ENCODE measurements at places on chromosomes 11 and 22. TPM values are rescaled to one million over a fixed set of nuclear protein-coding genes. Genes with fewer than 3 reads are reported as not detected.

DNA sequence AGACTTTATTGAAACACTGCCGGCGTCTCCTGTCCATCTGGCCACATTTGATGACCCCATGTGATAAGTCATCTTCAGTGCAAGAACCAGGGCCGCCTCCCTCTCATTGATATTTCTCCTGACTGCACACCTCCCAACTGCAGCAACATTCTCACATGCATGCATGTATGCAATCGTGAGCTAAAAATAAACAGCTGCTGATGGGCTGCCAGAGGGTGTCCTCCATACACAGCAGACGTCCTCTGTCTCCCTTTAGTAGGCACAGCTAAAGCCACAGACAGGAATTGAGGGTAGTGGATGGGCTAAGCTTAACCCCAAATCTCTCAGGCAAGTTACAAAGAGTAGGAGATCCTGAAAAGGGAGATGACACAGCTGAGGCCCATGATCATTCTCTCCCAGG is 106.7 kb upstream of the HSD17B12 start:
- peaks cover 2% of the 10 kb centered on the region for H3K36me3 ChIP-seq
- DNase-seq: no peak
- H3K27me3 ChIP-seq: peaks cover 84% of the 10 kb centered on the region

- H3K27ac ChIP-seq: no peak overlapping the region
- H3K4me3 ChIP-seq: no peak overlapping the region
- DNase-seq: no peak
- H3K4me1 ChIP-seq: no peaks in the 10 kb centered on the region
Measured at GRCh38 chr11:100105982-100106358, 581.1 kb upstream of the ARHGAP42 start.

DNA sequence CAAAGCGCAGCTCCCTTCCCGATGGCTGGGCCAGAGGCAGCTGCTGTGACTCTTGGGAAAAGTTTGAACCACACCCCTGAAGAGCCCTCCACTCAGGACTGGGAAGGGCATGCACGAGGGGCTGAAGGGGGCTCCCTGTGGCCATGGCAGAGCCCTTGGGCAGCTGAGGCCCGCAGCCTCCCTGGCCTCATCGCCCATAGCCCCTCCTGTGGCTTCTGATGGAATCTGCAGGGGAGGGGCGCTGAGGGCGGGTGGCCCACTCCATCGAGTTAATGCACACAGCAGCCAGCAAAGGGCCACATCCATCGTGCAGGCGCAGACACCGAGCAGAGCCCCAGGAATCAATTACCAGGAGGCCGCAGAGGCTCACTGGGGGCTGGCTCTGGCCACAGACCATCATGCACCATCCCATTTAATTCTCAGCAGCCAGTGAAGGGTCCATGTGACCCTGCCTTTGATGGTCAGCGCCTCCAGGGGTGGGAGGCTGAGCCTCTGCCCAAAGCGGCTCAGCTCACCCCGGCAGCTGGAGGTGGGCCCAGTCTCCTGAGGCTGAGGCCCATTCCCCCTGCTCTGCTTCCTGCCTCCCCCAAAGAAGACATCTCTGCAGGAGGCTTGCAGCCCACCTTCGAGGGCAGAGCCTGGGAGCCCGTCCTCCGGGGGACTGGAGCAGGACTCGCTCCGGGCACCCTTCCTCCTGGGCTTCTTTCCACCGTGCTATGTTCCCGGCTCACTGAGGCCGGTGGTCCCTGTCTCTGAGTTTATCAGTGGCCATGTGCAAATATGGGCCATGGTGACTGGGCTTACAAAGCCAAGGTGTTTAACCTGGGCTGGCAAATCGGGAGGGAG is 1410.2 kb downstream of the BRD1 start:
- no peak overlapping the region for H3K4me3 ChIP-seq
- DNase-seq: no peak

GRCh38 chr11:59555601-59556114 is 44.3 kb downstream of the OR4D9 start:
- DNase-seq: no peak
- peaks cover 53% of the 10 kb centered on the region for H3K4me1 ChIP-seq
- peaks cover 16% of the 10 kb centered on the region for H3K27me3 ChIP-seq
- H3K36me3 ChIP-seq: peaks cover 4% of the 10 kb centered on the region
- peak overlapping the region; percentile 69 for H3K27ac ChIP-seq

- no peaks in the 10 kb centered on the region for H3K27me3 ChIP-seq
- DNase-seq: no peak
- H3K4me1 ChIP-seq: peaks cover 30% of the 10 kb centered on the region
Measured at GRCh38 chr11:73070653-73071052, 71.5 kb downstream of the FCHSD2 start.

GRCh38 chr11:57641011-57641807 is 8.5 kb downstream of the YPEL4 start:
- H3K4me3 ChIP-seq: no peak overlapping the region
- H3K27me3 ChIP-seq: peaks cover 26% of the 10 kb centered on the region
- no peak overlapping the region for H3K27ac ChIP-seq
- peaks cover 39% of the 10 kb centered on the region for H3K4me1 ChIP-seq
- H3K36me3 ChIP-seq: no peaks in the 10 kb centered on the region
- DNase-seq: peak; percentile 50

DNA sequence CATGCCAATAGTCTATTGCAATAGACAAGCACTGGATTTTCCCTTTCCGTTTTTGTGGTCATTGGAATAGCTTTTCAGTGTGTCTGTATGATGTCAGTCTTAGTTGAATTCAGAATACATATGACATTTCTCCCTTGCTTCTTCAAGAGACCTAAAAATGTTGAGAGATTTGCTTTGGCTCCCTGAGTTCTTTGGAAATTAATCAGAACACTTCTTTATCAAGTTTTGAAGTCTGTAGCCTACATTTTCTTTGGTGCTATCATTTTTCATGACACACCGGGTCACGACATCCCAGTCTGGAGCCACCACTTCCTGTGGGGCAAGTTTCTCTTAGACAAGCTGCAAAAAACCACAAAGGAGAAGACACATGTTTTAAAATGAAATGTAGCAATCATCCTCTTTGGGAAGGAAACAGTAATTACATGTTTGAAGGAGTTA is 847.1 kb downstream of the OPCML start:
- no peaks in the 10 kb centered on the region for H3K36me3 ChIP-seq
- no peak overlapping the region for H3K4me3 ChIP-seq
- peak; percentile 40 for DNase-seq

- no peak overlapping the region for H3K27ac ChIP-seq
- peak; percentile 39 for DNase-seq
- H3K4me1 ChIP-seq: peaks cover 22% of the 10 kb centered on the region
- no peaks in the 10 kb centered on the region for H3K36me3 ChIP-seq
- H3K4me3 ChIP-seq: no peak overlapping the region
- H3K27me3 ChIP-seq: no peaks in the 10 kb centered on the region
Measured at GRCh38 chr22:26785932-26786331, 128.5 kb downstream of the MIAT start.

DNA sequence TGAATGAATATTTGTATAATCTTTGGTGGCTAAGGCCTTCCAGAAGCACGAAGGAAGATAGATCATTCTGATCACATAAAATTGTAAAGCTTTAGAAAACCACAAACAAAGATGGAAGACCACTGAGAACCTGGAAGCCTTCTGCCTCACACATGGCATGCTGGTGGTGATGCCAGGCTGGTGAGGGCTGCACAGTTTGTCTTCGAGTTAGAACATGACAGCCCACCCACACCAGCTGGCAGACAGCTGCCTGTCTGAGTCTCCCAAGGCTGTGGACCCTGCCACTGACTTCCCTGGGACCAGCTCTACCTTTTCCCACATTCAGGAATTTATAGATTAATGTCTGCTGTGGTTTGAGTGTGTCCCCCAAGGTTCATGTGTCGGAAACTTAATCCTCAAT is 48.8 kb upstream of the B3GAT1 start:
- no peaks in the 10 kb centered on the region for H3K36me3 ChIP-seq
- no peaks in the 10 kb centered on the region for H3K4me1 ChIP-seq
- no peak overlapping the region for H3K27ac ChIP-seq

- peak; percentile 70 for DNase-seq
- H3K27ac ChIP-seq: no peak overlapping the region
- H3K27me3 ChIP-seq: no peaks in the 10 kb centered on the region
Measured at GRCh38 chr22:24175160-24175808, 6.0 kb upstream of the SUSD2 start.

GRCh38 chr11:69947793-69948255 is 128.6 kb upstream of the FGF3 start:
- no peaks in the 10 kb centered on the region for H3K36me3 ChIP-seq
- DNase-seq: no peak
- H3K27me3 ChIP-seq: no peaks in the 10 kb centered on the region
- H3K27ac ChIP-seq: no peak overlapping the region
- no peak overlapping the region for H3K4me3 ChIP-seq

- no peak for DNase-seq
- no peak overlapping the region for H3K27ac ChIP-seq
- peaks cover 28% of the 10 kb centered on the region for H3K36me3 ChIP-seq
- peaks cover 3% of the 10 kb centered on the region for H3K27me3 ChIP-seq
- no peak overlapping the region for H3K4me3 ChIP-seq
Measured at GRCh38 chr11:64371201-64371600, 12.2 kb downstream of the RPS6KA4 start.

DNA sequence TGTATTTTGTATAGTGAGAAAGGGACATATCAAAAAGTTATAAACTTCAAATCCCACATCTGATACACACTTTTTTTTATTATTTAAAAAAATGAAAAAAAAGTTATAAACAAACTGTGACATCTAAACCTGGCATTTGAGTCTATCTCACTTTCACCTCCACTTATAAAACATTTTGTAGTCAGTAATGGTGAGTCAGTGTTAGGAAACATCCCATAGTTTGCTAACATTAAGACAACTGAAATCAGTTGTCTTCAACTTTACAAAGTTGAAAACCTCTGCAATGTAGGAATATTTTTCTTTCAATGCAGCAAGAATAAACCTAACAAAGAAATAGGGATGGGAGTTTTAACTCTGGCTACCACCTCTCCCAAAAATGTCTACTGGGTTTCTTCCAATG is 47.7 kb downstream of the SLC35F2 start:
- no peak for DNase-seq
- H3K4me3 ChIP-seq: no peak overlapping the region
- no peak overlapping the region for H3K27ac ChIP-seq
- peaks cover 16% of the 10 kb centered on the region for H3K36me3 ChIP-seq

H19 gene
- not detected for total RNA-seq

TSPAN18 gene
- total RNA-seq: 7.5 TPM

TRIM49 gene
- total RNA-seq: not detected

CHRM1 gene
- total RNA-seq: not detected

INPP5J gene
- not detected for total RNA-seq

TIGD3 gene
- total RNA-seq: 1.4 TPM
